ENCODE measurements at places on chromosomes 1 and 21.
A peak's percentile ranks its signal among the peaks of the same experiment; 100 is the strongest.

- no peak for DNase-seq
Measured at GRCh38 chr1:12496154-12496961, 121.7 kb downstream of the DHRS3 start.

- peak; percentile 43 for DNase-seq
Measured at GRCh38 chr1:198234520-198235251, 77.9 kb downstream of the NEK7 start.

DNA sequence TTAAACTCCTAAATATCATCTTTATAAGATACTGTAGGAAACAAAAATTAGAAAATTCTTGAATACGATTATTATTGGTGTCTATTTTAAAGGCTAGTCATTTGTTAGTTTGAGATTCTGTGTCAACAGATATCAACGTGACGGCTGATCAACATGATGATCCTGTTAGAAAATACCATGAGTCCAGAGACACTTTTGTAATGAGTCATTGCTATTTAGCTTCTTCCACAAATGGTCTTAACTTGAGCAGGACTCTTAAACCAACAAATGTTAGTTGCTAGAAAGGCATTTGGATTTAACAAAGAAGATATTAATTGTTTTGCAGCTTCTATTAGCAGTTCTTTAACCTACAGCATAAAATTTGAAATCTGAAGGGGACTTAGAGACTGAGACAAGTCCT, 131.2 kb downstream of the TGFB2 start:
- DNase-seq = peak; percentile 97

DNA sequence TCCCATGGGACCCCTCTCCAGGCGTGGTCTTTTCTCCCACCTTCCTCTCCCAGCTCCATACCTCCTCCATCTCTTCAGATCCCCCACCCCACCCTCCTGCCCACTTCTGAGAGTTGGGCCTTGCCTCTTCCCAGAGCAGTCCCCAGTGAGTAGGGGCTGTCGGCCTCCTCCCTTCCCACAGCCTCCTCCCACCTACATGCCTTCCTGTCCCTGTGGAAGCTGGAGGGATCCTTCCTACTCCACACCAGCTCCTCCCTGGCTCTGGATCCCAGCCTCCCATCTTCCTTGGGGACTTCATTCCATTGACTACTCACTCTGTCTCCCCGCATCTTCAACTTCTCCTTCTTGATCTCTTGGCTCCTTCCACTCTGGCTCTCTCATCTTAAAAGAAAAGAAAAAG, 24.9 kb downstream of the KCNQ4 start:
- DNase-seq = no peak

GRCh38 chr1:226100436-226101391, 38.2 kb downstream of the H3-3A start:
- peak; percentile 58 for DNase-seq

- DNase-seq = no peak
Measured at GRCh38 chr1:48718116-48718630, 58.5 kb downstream of the BEND5 start.

GRCh38 chr1:71587961-71588360, 507.1 kb upstream of the ZRANB2 start:
- peak; percentile 47 for DNase-seq

- DNase-seq = peak; percentile 42
Measured at GRCh38 chr21:26405071-26405470, 168.0 kb downstream of the CYYR1 start.

- DNase-seq = no peak
Measured at GRCh38 chr1:153261281-153262069, 2.0 kb downstream of the LORICRIN start.

GRCh38 chr1:172530000-172530399, 3.0 kb upstream of the SUCO start:
- peak; percentile 98 for DNase-seq

- DNase-seq = peak; percentile 53
Measured at GRCh38 chr1:44025816-44026215, 5.4 kb downstream of the SLC6A9 start.

- no peak for DNase-seq
Measured at GRCh38 chr1:175927944-175928343, 184.5 kb upstream of the TNR start.

- DNase-seq = no peak
Measured at GRCh38 chr1:195105281-195105680, 1503.0 kb downstream of the KCNT2 start.

DNA sequence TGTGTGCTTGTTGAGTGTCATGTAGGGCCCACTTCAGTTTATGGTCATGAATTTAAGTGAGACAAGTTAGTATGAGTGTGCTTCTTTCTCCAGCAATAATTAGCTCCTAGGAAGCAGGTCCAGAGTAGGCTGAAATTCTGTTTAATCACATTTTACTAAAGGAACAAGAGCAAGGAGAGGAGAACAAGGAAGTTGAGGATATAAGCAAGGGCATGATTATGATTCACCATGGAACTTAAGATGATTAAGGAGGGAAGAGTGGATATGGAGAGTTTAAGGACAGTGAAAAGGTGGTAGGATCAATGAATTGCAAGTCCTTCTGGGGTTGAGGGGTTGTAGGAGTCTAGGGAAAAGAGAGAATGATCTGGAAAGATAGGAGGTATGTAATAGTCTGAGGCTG, 3.1 kb upstream of the DIPK1A start:
- DNase-seq = no peak

GRCh38 chr1:91732291-91733107, 153.5 kb downstream of the TGFBR3 start:
- DNase-seq = peak; percentile 89

DNA sequence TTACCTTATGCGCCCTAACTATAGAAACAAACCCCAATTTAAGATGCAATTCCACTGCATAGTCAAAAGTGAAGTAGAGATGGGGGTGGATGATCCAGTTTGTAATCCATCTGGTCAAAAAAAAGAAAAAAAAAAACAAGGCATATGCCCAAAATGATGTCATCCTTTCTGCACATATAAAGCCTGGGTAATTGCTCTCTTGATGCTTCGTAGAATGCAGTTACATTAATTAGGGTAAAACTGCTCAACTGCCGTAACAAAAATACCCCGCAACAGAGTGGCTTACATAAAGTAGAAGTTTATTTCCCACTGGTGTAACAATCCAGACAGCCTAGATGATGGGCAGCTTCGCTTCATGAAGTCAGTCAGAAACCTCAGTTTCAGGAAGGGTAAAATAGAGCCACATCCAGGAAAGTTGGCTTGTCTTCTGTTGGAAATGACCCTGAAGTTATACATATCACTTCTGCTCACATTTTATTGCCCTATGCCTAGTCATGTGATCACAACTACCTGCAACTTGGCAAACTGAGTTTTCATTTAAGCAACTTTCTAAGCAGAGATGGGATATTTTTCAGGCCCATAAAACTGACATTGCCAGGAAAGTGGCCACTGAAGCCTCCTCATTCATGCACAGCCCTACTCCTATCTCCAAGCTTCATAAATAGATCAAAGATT, 221.7 kb downstream of the C1orf94 start:
- no peak for DNase-seq

DNA sequence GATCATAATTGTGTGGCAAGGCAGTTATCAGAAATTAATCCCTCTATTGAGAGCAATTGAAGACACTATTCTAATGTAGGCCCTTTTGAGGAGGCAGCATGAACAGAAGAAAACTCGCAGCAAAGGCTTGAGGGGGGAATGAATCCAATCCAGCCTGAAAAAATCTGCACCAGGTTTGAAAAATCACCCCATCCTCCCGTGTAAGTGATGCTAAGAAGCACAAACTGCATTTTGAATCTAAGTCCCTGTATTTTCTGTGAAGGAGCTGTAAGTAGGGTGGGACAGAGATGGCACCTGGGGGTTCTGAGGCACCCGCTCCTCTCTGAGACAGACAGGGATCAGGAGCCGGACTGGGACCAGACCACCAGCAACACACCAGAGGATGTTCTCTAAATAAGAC, at the start of gene CRB1:
Gene CRB1, plus strand, starts transcription at position 241 of the 400 bp plus-strand sequence. CDS start 161 bp downstream, outside the sequence.
- DNase-seq = no peak

GRCh38 chr1:231610388-231610787, 16.2 kb upstream of the DISC1 start:
- no peak for DNase-seq

DNA sequence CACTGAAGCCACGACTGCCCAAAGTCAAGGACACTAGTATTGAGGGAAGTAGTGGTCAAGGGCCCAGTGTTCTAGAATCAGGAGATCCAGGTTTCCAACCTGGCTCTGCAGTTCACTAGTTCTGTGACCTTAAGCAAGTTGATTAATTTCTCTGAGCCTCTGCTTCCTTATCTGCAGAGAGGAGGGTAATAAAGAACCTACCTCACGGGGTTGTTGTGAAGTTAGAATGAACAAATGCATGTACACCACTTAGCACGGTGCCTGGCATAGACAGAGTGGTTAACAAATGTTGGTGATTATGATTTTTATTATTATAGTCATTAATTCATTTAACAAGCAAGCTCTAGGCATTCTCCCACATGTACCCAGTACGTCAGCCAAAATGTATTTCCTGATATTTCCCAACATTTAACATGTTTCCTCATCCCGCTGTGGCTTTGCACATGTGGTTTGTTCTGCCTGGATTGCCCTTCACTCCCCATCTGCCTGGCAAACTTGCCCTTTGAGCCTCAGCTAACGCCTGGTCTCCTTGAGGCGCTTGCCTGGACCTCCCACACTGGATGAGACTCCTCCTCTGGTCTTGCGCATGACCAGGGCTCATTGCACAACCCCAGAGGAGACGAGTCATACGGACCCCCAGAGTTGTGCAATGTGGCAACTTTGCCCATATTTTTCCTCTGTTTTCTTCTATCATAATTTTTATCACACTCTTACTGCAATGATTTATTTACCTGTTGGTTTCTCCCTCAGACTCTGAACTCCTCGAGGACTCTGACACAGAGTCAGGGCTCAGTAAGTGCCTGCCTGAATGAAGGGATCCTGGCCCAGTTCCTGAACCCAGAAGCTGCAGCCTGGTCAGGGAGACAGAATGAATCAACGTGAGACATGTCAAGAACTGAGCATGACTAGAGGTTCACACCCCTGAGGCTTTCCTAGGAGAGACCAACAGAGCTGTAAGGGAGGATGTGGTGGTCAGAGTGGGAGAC, 20.7 kb upstream of the MFSD2A start:
- DNase-seq = peak; percentile 32

- DNase-seq = no peak
Measured at GRCh38 chr1:25871086-25871703, 4.3 kb downstream of the PAQR7 start.

DNA sequence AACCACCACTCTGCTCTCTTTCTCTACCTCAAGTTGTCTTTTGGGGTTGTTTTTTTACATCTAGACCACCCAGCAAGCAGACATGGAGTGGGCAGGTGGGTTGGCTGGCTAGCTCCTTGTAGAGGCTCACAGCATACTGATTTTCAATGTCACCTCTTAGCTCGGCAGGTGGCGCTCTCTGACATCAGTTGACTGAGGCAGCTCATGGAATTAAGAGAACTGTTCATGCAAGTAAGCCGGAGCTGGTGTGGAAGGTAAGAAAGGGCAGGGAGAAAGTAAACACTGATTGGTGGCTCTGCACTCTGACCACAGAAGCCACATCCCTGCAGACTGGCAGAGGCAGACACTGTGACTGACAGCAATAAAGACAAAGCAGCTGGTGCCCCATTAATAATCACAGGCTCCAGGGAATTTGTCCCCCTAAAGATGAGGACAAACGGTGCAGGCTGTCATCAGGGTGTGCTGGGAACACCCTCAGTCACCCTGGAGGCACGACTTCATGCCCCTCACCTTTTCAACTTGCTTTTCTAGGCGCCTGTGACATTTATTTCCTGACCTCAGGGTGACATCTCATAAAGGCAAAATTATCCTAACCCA, 226.8 kb downstream of the LMX1A start:
- peak; percentile 88 for DNase-seq

- peak; percentile 9 for DNase-seq
Measured at GRCh38 chr1:165381745-165382505, 25.4 kb upstream of the LMX1A start.

- peak; percentile 64 for DNase-seq
Measured at GRCh38 chr1:14561014-14561693, 37.3 kb upstream of the KAZN start.

DNA sequence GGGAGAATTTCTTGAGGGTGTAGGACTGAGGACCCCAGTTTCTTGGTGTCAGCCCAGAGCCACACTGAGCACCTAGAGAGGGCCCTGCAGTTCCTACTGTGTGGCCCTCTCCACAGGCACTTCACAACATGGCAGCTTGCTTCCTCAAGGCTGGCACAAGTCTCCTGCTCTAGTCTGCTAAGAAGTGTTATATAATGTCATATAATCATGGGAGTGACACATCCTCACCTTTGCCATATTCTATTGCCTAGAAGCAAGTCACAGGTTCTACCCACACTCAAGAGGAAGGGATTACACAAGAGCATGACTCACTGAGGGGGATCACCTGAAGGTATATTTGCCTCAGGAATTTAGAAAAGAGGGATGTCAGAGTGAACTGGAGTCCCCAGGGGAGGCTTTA, 5.5 kb upstream of the SNX27 start:
- DNase-seq = peak; percentile 99

GRCh38 chr1:168772428-168773060, 43.5 kb upstream of the DPT start:
- DNase-seq = no peak

GRCh38 chr1:231590453-231591198, 36.0 kb upstream of the DISC1 start:
- DNase-seq = peak; percentile 81

- DNase-seq = peak; percentile 96
Measured at GRCh38 chr1:209609791-209610630, 26.5 kb downstream of the CAMK1G start.

- DNase-seq = no peak
Measured at GRCh38 chr1:56773341-56774066, 45.7 kb downstream of the FYB2 start.

GRCh38 chr21:40658311-40658710, 188.6 kb downstream of the DSCAM start:
- DNase-seq = no peak
